ENCODE measurements at places on chromosomes 2 and 18.

DNA sequence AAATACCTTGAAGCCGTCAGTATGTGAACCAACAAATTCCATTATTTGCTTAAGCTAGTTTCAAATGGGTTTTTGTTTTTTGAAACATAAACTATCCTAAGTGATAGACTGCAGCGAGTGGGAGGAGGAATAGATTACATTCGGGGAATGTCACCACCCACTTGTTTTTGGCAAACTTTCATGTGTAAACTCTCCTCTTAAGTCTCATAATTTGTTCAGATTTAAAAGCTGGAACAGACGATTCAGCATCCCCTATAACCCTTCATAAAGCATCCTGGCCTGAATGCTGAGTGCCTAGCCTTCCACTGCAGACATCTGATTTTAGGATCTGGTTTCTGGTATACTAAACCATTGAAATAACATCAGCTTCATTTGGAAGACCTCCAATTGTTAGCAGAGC is 51.0 kb downstream of the CPO start:
- DNase-seq = no peak

DNA sequence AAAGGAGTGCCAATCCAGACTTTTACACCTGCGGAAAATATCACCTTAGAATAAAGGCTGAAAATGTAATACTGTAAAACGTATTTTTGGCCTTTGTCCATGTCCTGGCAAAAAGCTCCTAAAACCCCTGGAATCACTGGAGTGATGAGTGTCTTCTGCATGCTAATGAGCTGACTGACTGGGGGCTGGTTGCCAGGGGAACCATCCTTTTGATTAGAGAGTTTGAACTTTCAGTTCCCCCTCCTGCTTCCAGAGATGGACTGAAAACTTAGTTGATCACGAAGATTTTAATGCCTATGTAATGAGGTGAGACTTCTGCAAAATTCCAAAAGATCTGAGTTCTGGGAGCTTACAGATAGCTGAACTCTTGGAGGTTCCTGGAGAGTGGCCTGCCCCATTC is 20.5 kb downstream of the PUM2 start:
- DNase-seq = no peak

GRCh38 chr2:210899131-210899530 is 342.7 kb downstream of the CPS1 start:
- no peak for DNase-seq

DNA sequence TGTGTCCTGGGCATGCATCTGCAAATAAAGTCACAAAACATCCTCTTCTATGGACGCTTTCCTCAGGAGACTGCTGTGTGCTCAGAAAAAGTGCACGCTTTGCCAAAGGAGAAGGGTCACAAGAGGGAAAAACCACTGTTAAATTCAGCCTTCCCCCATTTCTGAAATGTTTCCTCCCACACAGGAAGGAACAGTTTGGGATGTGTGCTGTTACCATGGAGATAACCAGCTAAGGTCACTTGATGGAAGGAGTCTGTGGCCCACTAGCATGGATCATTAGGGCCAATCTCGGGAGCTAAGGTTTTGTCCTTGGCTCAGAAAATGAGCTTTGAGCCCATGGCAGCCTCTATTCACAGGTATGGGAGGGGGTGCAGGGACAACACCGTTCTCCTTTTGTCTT is 5.6 kb downstream of the KCNE4 start:
- no peak for DNase-seq

DNA sequence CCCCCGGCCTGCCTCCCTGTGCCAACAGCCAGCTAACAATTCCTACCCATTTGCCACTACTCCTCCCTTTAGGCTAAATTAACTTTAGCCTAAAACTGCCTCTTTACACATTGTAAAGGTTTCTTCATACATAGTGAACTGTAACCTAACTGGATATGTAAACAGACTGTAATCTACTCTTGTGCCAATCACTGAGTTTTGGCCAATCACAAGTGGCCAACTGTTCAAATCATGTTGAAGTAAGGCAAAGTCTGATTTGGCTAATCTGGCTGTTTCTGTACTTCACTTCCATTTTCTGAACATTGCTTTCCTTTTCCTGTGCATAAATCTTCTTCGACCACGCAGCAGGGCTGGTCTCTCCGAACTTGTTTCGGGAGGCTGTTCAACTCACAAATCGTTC is 103.6 kb upstream of the LYPD6 start:
- DNase-seq = no peak

Data from NCI-H2081 treated with DMSO at 0.1 percent for 48 hours (cell line).